Neural progenitor cell (in vitro differentiated cells): ENCODE measurements at places on chromosomes 7 and 10. TPM values are rescaled to one million over a fixed set of nuclear protein-coding genes. Genes with fewer than 3 reads are reported as not detected.
A peak's percentile ranks its signal among the peaks of the same experiment; 100 is the strongest.

Gene VWDE
- 9.8 and 10.5 TPM in 2 replicates for total RNA-seq

- H3K4me1 ChIP-seq: no peaks in the 10 kb centered on the region
- H3K36me3 ChIP-seq: no peaks in the 10 kb centered on the region
- no peak for DNase-seq
- no peak overlapping the region for H3K4me3 ChIP-seq
Measured at GRCh38 chr10:3848005-3848774, 63.2 kb upstream of the KLF6 start.

DNA sequence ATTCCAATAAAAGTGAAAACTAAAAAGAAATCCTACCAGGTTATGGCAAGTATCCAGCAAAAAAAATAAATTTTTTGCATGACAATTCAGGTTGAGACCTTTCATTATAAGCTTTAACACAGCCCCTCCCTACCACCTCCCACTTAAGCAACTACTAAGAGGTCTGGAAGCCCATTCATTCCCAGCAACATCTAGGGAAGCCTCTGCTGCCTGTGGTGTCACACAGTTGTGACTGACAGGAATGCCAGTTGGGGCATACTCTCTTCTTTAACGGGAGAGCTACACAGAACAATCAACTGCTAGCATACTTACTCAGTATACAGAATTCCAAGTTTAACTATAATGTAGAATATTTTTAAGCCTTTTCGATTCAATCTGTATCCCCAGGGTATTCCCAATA, 27.8 kb downstream of the ABI1 start:
- no peaks in the 10 kb centered on the region for H3K27me3 ChIP-seq
- DNase-seq: peak; percentile 63
- peaks cover 12% of the 10 kb centered on the region for H3K4me1 ChIP-seq

Gene DNTT
- total RNA-seq: not detected in 2 replicates

DNA sequence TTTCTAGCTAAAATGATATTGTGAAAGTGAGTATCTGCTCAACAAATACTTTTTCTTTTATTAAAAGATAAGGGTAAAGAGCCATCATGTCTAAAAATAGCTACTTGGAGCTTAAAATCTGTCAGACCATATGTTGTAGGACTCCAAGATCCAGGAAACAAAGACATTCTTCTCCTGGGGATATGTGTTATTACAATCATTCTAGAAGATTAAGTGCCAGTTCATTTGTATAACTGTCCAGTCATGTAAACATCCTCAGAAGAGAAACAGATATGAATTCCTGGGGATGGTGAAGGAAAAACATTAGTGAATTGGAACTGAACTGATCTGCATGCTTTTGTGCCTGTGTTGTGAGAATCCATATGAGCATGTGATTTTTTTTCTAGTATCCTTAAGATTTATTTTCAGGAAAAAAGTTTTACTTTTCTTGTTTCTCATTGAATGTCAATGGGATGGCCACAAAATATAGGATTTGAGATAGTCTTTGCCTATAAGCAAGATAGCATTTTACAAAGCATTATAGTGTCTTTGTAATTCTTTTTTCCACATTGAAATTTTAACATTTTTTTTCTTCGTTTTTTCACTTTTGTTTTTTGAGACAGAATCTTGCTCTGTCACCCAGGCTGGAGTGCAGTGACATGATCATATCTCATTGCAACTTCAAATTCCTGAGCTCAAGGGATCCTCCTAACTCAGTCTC, 14.4 kb upstream of the MTERF1 start:
- H3K27me3 ChIP-seq: no peaks in the 10 kb centered on the region
- peaks cover 64% of the 10 kb centered on the region for H3K4me1 ChIP-seq
- H3K27ac ChIP-seq: no peak overlapping the region
- peaks cover 7% of the 10 kb centered on the region for H3K36me3 ChIP-seq

Gene RASA4
- 6.1 and 22.8 TPM in 2 replicates for total RNA-seq

DNA sequence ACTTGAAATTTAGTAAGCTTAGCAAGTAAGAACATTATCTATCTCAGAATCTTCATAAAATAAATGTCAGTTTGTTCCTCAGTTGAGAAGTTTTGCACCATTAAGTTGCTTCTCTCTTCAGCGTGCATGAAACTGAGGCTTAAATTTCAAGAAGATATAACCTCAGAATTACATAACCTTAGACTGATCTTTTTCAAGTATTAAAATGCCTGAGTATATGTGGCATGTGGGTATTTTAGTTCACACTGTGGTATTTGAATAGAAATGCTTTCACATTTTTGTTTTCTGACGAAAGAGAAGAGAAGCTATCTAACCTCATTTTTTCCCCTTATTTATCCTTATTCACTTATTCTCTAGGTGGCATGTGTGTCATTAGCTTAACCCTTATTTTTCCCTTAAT, 104.1 kb downstream of the PHF14 start:
- H3K27ac ChIP-seq: no peak overlapping the region
- no peaks in the 10 kb centered on the region for H3K27me3 ChIP-seq
- H3K4me3 ChIP-seq: no peak overlapping the region
- H3K4me1 ChIP-seq: peaks cover 5% of the 10 kb centered on the region
- no peaks in the 10 kb centered on the region for H3K36me3 ChIP-seq

DNA sequence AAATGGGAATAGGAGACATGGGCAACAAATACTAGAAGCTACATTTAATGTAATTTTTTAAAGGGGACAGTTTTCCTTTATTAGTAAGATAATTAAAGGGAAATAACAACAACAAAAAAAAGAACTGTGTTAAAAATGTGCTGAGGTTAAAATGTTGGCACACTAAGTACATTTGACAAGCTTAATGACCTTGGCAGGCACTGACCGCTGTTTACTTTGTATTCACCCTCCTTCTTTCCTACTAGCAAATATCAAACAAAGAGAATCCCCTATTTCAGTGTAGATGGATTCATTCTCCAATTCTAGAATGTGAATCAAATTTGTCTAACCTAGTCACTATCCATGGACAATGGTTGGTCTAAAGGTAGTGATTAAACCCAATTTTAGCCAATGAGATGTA, 77.5 kb upstream of the TOMM7 start:
- no peak overlapping the region for H3K4me3 ChIP-seq
- no peaks in the 10 kb centered on the region for H3K36me3 ChIP-seq
- no peaks in the 10 kb centered on the region for H3K4me1 ChIP-seq
- no peaks in the 10 kb centered on the region for H3K27me3 ChIP-seq
- DNase-seq: no peak

GRCh38 chr7:142784096-142784495, 13.3 kb downstream of the PRSS2 start:
- no peaks in the 10 kb centered on the region for H3K36me3 ChIP-seq
- H3K27me3 ChIP-seq: peaks cover 10% of the 10 kb centered on the region
- no peak overlapping the region for H3K4me3 ChIP-seq
- DNase-seq: no peak

- no peak overlapping the region for H3K4me3 ChIP-seq
- no peaks in the 10 kb centered on the region for H3K27me3 ChIP-seq
- no peak for DNase-seq
- H3K4me1 ChIP-seq: no peaks in the 10 kb centered on the region
- no peak overlapping the region for H3K27ac ChIP-seq
Measured at GRCh38 chr10:45387096-45387893, 13.3 kb downstream of the ALOX5 start.

GRCh38 chr7:155981703-155982102, 169.4 kb upstream of the SHH start:
- no peaks in the 10 kb centered on the region for H3K4me1 ChIP-seq
- H3K27me3 ChIP-seq: no peaks in the 10 kb centered on the region
- DNase-seq: no peak
- no peak overlapping the region for H3K4me3 ChIP-seq
- H3K27ac ChIP-seq: no peak overlapping the region

DNA sequence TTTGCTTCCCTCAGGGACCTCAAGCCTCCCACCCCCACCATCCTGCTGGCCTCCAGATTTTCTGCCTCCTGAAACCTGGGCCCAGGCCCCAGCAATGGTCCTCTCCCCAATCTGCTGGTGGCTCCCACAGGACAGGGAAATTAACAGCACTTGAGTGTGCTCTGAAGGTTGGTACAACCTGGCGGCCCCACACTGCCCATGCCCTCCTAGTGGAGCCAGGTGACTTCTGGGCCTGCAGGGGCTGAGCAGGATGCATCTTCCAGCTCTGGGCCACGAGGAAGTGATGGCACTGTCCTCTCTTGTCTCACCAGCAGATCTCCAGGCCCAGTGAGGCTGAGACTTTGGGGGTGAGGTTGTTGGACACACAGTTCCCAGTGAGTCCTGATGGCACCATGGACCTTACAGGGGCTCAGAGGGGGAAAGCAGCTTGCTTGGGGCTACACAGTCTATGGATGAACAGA, 3.6 kb upstream of the ZMIZ1 start:
- H3K4me3 ChIP-seq: no peak overlapping the region
- peaks cover 25% of the 10 kb centered on the region for H3K27me3 ChIP-seq
- no peaks in the 10 kb centered on the region for H3K36me3 ChIP-seq
- no peak overlapping the region for H3K27ac ChIP-seq
- H3K4me1 ChIP-seq: peaks cover 17% of the 10 kb centered on the region
- no peak for DNase-seq

DNA sequence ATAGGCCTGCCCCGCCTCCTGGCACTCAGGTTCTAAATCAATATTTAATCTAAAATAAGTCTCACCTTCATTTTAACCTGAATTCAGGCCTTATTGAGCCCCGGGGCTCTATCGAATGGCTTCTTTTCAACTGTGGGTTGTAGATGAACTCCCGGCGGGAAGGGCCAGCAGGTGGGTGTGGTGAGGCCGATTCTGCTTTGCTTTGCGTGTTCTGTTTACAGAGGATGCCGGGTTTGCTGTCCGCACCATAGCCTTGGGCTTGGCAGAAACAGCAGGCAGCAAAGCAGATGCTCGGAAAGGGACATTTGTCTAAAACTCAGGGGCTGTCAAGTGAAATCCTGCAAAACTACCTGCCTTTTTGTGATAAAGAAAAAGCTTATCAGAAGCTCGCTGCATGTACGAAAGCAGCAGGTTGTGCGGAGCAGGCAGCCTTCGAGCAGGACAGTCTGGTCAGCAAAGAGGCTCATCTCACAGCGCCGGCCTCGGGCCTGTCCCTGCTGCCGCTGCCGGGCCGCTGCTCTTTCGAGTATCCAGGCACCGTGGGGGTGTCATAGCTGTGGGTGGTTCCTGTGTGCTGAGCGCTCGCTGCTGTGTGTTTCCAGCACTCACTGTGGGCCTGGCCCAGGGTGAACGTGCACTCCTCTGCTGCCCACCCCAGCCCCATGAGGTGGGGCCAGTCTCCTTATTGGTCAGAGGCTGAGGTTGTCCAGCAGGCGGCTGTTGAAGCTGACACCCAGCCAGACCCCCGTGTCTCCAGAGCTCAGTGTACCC, 434.8 kb upstream of the FOXK1 start:
- H3K4me3 ChIP-seq: no peak overlapping the region
- no peak for DNase-seq
- no peaks in the 10 kb centered on the region for H3K36me3 ChIP-seq
- no peak overlapping the region for H3K27ac ChIP-seq
- peaks cover 4% of the 10 kb centered on the region for H3K4me1 ChIP-seq

DNA sequence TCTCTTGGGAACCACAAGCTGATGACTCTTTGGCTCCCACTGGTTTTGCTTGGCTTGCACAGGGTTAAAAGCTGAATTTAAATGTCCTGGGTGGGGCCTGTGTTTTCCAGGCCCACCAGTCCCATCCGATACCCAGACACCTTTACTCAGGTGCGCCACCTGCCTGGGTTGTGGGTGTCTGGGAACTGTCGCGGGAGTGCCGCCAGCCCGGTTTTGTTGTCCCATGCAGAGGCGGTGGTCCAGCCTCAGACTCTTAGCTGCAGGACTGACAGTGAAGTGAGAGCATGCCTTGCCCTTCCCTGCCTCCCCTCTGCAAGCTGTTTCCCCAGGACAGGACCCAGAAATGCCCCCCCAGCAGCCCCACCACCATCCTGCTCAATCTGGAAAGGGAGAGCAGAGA, 255.6 kb upstream of the ZNF32 start:
- H3K4me1 ChIP-seq: no peaks in the 10 kb centered on the region
- no peaks in the 10 kb centered on the region for H3K27me3 ChIP-seq
- DNase-seq: no peak
- H3K36me3 ChIP-seq: no peaks in the 10 kb centered on the region
- H3K4me3 ChIP-seq: no peak overlapping the region

DNA sequence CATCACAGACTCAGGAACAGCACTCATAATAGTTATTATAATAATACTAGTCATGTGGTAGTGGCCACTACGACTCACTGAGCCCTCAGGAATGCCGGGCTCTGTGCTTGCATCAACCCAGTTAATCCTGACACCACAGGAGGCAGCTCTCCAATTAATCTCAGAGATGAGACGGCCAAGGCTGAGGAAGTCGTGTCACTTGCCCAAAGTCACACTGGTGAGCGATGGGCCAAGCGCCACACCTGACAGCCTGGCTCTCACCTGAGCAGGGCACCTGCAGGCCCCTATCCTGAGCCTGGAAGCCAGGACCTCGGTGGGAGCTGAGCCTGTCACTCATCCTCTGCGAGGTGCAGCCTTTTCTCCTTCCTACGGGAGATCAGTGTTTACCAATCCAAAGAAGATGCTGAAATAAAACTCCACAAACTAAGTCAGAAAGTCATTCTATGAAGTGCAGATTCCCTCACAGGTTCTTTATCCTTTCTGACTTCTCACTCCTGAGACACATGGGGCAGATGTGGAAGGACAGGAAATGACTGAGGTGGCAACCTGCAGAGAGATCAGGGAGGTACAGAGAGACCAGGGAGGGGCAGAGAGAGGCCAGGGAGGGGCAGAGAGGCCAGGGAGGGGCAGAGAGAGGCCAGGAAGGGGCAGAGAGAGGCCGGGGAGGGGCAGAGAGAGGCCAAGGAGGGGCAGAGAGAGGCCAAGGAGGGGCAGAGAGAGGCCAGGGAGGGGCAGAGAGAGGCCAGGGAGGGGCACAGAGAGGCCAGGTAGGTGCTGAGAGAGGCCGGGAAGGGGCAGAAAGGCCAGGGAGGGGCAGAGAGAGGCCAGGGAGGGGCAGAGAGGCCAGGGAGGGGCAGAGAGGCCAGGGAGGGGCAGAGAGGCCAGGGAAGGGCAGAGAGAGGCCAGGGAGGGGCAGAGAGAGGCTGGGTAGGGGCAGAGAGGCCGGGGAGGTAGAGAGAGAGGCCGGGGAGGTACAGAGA, 38.5 kb downstream of the VIPR2 start:
- H3K27me3 ChIP-seq: no peaks in the 10 kb centered on the region
- H3K4me3 ChIP-seq: no peak overlapping the region
- peak; percentile 81 for DNase-seq

- H3K36me3 ChIP-seq: no peaks in the 10 kb centered on the region
- no peak overlapping the region for H3K27ac ChIP-seq
- H3K27me3 ChIP-seq: no peaks in the 10 kb centered on the region
- H3K4me3 ChIP-seq: no peak overlapping the region
- H3K4me1 ChIP-seq: peaks cover 49% of the 10 kb centered on the region
- DNase-seq: peak; percentile 12
Measured at GRCh38 chr10:20949967-20950366, 52.9 kb upstream of the NEBL start.

GRCh38 chr7:91892821-91893340, 12.4 kb upstream of the MTERF1 start:
- peaks cover 64% of the 10 kb centered on the region for H3K4me1 ChIP-seq
- peaks cover 7% of the 10 kb centered on the region for H3K36me3 ChIP-seq
- H3K27ac ChIP-seq: peak overlapping the region; percentile 84
- H3K27me3 ChIP-seq: no peaks in the 10 kb centered on the region
- H3K4me3 ChIP-seq: peak overlapping the region; percentile 10
- DNase-seq: peak; percentile 92

- H3K4me3 ChIP-seq: no peak overlapping the region
- no peaks in the 10 kb centered on the region for H3K27me3 ChIP-seq
- DNase-seq: no peak
- no peaks in the 10 kb centered on the region for H3K36me3 ChIP-seq
- no peak overlapping the region for H3K27ac ChIP-seq
Measured at GRCh38 chr7:22444181-22444971, 55.6 kb downstream of the STEAP1B start.

- no peaks in the 10 kb centered on the region for H3K4me1 ChIP-seq
- no peaks in the 10 kb centered on the region for H3K27me3 ChIP-seq
- no peak overlapping the region for H3K27ac ChIP-seq
- H3K4me3 ChIP-seq: no peak overlapping the region
- no peaks in the 10 kb centered on the region for H3K36me3 ChIP-seq
Measured at GRCh38 chr7:43694399-43694748, 34.9 kb downstream of the COA1 start.
